ENCODE measurements at places on chromosomes 6 and 20.
A peak's percentile ranks its signal among the peaks of the same experiment; 100 is the strongest.

DNA sequence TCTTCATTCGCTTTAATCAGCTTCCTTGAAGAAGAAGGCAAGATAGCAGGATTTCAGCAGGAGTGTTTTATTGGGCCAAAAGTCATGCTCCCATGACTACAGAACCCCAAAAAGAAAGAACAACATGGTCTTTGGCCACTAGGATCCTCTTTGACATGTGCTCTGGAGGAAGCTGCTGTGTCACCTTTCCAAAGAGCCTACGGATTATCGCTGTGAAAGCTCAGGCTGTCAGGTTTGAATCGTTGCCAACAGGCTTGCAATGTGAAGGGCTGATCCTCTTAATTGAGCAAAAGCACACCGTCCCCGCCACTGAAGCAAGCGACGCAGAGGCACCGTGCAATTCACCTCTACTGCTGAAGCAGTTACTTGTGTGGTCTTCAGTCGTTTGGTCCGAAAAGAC lies 29.0 kb downstream of the MYLIP start:
- no peak overlapping the region for H3K27ac ChIP-seq
- H3K4me1 ChIP-seq, result peaks cover 7% of the 10 kb centered on the region

GRCh38 chr6:140480852-140481251 lies 1106.4 kb upstream of the CITED2 start:
- H3K27me3 ChIP-seq, result no peaks in the 10 kb centered on the region
- no peak overlapping the region for H3K4me3 ChIP-seq
- H3K36me3 ChIP-seq, result no peaks in the 10 kb centered on the region

DNA sequence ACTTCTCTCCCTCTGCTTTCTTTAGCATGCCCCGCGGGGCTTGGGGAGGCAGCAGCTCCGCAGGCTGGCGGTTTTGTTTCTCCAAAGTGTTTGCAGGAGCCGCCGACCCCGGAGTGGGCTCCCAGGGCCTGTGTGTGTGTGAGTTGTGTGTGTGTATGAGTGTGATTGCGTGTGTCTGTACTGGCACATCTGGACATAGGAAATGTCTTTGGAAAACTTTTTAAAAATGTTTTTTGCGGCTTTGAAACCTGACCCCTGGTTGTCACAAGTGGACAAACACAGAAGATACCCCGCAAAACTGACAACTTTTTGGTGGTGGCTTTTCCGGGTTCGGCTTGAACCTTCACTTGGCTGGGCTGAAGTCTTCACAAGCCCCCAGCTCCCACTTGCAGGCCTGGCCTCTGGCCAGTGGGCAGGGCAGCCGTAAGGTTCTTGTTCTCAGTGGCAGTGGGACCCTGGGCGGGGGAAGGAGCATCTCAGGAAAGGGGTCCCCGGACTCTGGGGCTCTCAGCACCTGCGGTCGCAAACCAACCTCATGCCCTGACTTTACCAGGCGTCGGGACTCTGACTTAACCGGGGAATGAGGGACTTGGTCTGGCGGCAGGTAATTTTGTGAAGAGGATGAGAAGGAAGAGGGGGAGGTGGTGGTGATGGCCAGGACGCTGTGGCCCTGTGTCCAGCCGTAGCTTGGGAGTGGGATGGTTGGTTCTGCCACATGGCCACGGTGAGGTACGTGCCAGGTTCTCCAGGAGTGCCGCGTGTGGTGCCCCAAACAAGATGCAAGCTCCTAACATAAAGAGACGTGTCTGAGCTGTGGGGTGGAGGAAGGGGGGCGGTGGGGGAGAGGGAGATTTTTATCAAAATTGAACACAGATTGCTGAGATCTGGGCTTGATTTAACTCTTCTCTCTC lies 619 bp downstream of the DAAM2 start:
- no peaks in the 10 kb centered on the region for H3K36me3 ChIP-seq
- H3K27ac ChIP-seq, result no peak overlapping the region
- H3K27me3 ChIP-seq, result peaks cover 33% of the 10 kb centered on the region
- no peak for DNase-seq
- no peak overlapping the region for H3K4me3 ChIP-seq

DNA sequence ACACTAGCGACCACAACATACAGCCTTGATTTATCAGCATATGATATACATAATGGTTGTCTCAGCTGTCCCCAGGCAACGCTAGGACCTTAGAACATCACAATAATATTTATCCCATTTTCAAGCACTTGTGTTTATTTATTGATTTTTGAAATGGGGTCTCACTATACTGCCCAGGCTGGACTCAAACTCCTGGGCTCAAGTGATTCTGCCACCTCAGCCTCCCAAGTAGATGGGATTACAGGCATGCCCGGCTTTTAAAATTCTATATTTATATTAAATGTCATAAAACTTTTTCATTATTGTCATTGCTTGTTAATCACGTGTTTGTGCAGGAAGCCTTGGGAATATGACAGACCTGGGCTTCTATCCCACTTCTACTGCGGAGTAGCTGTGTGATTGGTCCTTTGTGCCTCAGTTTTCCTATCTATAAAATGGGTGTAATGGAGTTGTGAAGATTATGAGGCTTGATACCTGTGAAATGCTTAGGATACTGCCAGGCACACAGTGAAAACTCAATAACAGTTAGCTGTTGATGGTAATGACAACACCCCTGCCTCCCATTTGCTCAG lies 10.2 kb downstream of the COL20A1 start:
- H3K4me3 ChIP-seq, result no peak overlapping the region
- no peak for DNase-seq
- peaks cover 10% of the 10 kb centered on the region for H3K27me3 ChIP-seq

GRCh38 chr20:38001981-38002380 lies 31.3 kb downstream of the TTI1 start:
- peaks cover 31% of the 10 kb centered on the region for H3K4me1 ChIP-seq
- no peak for DNase-seq
- H3K36me3 ChIP-seq, result peaks cover 58% of the 10 kb centered on the region
- H3K27ac ChIP-seq, result peak overlapping the region; percentile 28
- H3K4me3 ChIP-seq, result no peak overlapping the region
- no peaks in the 10 kb centered on the region for H3K27me3 ChIP-seq

Data from activated CD4-positive, alpha-beta memory T cell treated with anti-CD3 and anti-CD28 coated beads, Interleukin-2, amount 10 ng/mL, durations not matched to agents 7 days and 5 days (primary cell).